ENCODE measurements at places on chromosomes 11 and 22.
A peak's percentile ranks its signal among the peaks of the same experiment; 100 is the strongest.

DNA sequence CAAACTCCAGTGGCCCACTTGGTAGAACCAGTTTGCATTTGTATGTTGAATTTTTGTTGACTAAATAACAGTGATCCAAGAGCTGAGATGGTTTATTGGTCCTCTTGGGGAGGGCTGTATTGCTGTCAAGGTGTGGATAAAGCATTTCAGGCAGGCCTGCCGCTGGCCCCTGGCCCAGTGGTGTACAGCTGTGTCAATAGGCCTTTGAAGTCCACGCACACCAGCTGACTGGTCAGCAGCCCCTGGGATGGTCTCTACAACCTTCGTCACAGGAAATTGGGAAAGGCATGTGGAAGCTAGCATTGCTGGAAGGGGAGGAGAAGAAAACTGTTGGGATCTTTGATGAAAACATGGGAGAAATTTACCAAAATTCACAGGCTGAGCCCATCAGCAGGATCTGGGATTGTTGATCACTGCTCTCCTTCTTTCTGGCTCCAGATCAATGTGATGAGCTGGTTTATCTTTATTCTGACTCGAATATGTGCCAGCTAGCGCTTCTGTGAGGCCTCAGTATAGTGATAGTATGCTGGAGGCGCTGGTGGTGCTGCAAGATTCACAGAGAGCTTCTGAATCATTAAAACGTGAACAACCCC, 12.5 kb upstream of the E2F8 start:
- no peak for DNase-seq

GRCh38 chr22:33923660-33924246, 3.5 kb upstream of the LARGE1 start:
- peak; percentile 69 for DNase-seq

- DNase-seq, result no peak
Observed at GRCh38 chr11:110434952-110435779, 5.4 kb downstream of the FDX1 start.

DNA sequence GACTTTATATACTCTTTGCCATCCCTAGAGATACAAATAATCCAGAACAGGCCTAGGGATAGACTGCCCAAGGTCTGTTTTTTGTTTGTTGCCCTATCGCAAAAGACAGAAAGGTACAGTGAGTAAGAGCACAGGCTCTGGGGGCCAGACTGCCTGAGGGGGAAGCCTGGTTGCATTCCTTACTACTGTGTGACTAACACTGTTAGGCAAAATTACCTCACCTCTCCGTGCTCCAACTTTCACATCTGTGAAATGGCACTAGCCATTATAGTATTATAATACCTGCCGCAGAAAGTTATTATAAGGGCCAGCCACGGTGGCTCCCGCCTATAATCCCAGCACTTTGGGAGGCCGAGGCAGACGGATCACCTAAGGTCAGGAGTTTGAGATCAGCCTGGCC, 14.5 kb downstream of the SLC35F2 start:
- no peak for DNase-seq

DNA sequence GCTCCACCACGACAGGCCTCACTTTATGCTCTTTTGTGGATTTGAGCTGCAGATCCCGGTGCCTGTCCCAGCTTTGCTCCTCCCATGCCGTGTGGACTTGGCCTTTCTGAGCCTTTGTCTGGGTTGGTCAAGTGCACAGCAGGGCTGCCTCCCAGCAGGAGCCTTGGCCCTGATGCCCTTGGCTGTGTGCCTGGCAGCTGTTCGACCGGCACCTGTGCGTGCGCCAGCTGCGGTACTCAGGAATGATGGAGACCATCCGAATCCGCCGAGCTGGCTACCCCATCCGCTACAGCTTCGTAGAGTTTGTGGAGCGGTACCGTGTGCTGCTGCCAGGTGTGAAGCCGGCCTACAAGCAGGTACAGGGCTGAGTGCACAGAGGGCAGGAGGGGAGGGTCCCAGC, 46.5 kb downstream of the MYO7A start:
- no peak for DNase-seq
